ENCODE measurements at places on chromosomes 5 and 9.

- no peak for DNase-seq
Measured at GRCh38 chr9:86452201-86452828, 98.1 kb upstream of the TUT7 start.

- DNase-seq: no peak
Measured at GRCh38 chr5:170109059-170110031, 3.6 kb downstream of the FOXI1 start.

DNA sequence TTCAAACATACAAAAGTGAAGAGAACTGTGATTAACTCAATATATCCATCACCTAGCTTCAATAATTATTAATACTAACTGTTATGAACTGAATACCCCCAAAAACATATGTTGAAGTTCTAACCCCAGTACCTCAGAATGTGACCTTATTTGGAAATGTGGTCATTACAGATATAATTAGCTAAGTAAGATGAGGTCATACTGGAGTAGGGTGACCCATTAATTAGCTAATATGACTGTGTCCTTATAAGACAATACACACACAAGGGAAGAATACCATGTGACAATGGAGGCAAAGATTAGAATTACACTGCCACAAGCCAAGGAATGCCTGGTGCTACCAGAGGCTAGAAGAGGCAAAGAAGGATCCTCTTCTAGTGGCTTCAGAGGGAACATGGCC is 7.8 kb downstream of the RRAGA start:
- DNase-seq: no peak

DNA sequence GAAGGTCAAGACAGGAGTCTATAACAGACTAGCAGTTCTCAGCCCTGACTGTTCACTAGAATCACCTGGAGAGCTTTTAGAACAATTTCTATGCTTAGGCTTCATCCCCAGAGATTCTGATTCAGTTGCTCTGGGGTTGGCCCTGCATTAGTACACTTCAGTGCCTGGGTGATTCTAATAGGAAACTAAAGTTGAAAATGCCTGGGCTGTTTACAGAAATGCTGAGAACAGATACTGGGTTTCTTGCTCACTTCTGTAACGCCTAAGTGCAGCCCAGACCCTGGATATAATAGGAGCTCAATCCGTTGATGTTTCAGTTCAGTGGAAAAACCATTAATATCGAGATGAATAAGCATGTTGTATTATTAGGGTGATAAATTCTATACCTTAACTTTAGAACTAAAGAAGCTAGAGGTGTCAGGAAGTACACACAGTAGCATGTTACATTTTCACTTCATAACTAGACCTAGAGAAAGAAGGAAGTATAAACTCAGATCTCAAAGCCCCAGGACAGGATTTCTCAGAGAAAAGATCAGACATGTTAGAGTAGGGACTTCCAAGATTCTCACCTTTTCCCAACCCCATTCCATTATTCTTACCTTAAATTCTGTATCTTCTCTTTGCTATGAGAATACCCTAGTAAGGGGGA is 20.4 kb downstream of the HAVCR2 start:
- no peak for DNase-seq

DNA sequence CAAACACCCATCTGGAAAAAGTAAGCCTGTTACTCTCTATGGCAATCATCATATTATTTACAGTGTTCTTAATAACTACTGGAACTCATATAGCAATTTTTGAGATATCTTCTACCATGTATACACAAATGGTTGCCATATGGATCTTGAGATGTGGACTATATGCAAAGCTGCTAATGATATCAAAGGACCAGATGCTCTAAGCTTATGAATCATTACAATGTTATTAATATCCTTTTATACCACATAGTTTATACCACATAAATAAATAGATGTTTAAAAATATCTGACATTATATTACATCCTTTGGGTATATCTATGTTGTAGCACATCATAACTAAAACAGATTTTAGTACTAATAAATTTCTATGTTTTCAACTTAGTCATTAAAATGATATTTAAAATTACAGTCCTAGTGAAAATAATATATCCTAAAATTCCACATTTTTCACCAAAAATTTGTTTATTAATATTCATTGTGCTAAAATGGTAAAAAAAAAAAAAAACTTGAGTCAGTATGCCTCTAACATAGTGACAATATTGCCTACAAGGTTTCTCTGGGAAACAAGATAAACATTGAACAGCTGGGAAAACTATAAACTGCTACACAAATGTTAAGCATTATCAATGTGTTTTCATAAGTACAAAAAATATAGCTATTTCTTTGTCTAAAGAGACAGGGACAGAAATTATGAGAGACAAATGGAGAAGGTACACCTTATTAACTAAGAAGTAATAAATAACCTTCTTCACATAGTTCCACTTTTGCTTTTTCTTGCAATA is 85.5 kb downstream of the DTWD2 start:
- DNase-seq: no peak

DNA sequence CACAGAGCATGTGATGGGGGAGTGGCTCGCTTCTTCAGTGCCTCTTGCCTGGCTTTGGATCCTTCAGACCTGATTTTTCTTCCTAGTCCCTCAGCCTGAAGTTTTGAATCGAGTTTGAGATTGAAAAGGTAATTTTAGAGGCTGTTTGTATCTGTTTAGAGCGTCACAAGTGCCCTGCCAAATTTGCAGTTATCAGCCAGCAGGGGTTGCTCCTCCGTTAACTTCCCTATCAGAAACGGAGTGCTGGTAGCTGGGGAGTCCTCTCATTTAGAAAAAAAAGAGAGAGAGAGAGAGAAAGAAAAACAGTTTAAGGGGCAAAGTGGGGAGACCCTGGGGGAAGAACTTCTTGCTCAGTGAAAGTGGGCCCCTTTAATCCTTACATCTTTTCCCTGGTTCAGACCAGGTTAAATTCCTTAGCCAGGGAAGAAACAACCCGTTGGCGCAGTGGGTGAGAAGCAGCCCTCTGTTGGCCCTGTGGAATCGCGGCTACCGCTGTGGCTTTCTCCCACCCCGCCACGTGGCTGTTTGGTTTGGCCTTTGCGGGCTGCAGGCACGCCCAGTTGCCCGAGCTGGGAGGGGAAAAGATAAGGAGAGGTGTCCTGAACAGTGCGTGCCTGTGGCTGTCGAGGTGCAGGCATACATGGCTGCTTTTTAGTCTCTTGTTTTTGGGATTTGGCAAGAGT is 576.7 kb upstream of the ACO1 start:
- no peak for DNase-seq

DNA sequence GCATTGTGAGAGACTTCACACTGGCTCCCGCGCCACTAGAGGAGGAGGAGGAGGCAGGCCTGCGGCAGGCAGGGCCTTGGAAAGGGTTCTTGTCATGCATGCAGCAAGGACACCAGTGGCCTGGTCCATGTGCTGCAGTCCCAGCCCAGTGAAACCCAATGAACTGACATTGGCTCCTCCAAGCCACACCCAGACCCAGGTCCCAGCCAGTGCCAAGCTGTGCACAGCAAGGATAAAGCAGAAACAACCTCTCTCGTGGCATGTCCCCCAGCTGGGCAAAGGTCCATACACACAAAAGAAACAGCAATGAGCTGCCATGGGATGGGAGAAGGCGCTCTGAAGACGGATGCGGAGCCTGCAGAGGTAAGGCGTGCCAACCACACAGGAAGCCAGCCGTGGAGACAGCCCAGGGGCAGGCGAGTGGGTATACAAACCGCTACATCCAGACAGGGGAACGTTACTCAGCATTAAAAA is 89.2 kb downstream of the SEMA4D start:
- no peak for DNase-seq

- DNase-seq: no peak
Measured at GRCh38 chr5:9551567-9552537, 6.0 kb upstream of the SEMA5A start.

GRCh38 chr9:4980086-4980727 is 4.9 kb upstream of the JAK2 start:
- no peak for DNase-seq

GRCh38 chr9:131657037-131657377 is 82.9 kb downstream of the RAPGEF1 start:
- DNase-seq: no peak

DNA sequence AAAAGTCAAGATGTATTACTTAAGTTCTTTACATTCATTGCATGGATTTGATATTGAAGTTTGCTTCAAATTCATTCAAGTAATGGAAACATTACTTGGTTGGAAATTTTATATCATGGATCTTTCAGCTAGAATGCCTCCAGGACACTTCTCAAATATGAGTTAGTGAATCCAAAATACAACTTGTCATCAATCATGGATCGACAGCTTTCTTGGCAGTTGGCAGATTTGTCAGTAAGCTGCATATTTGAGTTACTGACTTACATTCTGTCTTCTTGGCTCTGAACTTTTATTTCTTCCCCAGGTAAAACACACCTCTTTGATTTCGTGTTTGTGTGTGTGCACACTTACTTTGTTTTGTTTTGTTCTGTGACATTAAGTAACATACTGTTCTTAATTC is 1171.1 kb downstream of the TAF11L14 start:
- no peak for DNase-seq

DNA sequence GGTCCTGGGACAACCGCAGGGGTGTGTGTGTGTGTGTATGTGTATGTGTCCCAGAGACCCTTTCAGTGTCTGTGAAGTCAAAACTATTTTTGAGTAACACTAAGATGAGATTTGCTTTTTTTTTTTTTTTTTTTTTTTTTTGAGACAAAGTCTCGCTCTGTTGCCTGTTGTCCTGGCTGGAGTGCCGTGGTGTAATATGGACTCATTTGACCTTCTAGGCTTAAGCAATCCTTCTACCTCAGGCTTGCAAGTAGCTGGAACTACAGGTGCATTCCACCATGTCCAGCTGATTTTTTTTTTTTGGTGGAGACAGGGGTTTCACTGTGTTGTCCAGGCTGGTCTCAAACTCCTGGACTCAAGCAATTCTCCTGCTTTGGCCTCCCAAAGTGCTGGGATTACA is 97.4 kb upstream of the KLF9 start:
- DNase-seq: no peak

GRCh38 chr5:109365653-109366052 is 44.1 kb downstream of the PJA2 start:
- DNase-seq: no peak

DNA sequence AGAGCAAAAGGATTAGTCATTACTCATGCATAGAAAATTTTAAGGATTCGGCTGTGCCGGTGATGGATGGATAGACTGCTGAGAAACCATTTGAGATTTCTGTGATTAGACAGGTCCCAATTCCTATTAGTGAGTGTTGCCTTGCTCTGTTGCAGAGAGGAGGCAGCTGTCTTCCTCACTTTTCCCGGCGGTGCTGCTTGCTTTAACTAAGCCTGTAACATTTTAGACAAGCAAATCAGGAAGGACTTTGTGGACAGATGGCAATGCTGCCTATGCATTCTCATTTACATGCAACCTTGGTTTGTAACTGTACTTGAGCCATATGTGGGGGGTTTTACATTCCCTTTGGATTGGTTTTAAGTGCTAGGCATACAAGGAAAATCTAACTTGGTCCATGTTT is 1176.3 kb downstream of the CDH18 start:
- no peak for DNase-seq

DNA sequence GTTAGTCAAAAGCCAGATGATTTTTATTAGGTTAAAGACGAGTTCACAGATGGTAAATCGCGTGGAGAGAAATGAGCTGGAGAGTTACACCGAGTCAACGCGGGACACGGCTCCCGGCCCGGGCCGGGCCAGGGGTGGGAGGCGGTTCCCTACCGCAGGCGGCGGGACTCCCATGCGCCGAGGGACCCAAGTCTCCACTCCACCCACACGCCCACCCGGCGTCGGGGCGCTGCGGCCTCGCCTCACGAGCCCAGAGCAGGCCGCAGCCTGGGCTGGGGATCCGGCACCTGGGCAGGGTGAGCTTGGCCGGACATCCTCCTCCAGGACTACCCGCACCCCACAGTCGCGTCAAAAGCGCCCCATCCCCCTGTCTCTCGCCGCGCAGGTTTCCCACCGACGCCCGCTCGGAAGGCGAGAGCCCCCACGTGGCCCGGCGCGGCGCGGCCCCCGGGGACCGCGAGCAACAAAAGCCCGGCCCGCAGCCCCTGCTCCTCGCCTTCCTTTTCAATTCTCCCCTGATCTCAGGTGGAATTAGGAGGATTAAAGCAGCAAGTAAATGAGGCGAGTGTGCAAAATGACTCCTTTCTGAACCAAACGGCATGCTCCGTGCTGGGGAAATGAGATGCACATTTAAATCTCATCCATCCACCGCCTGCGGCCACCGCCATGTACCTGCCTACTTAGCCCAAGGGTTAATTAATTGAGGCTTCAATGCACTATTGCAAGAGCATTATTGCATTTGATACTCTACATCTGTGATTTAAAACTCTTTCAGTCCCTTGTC is 196.5 kb upstream of the TBCA start:
- DNase-seq: no peak

DNA sequence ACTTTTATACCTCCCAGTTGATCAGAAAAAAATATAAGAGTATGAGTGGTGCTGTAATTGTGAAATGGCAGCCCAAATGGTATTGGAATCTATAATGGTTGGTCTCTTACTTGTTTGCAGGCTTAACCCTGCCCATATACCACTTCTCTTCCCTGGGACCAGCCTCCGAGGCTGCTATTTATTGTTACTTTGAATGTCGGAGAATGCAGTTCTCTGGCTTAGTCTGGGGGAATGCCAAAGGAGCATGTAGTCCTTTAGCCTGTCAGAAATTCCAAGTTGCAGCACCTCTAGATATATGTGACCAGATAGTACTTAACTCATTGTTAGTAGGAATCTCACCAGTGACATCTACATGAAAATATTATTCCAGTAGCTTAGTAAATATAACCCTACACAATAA is 47.5 kb downstream of the SLC44A1 start:
- no peak for DNase-seq

DNA sequence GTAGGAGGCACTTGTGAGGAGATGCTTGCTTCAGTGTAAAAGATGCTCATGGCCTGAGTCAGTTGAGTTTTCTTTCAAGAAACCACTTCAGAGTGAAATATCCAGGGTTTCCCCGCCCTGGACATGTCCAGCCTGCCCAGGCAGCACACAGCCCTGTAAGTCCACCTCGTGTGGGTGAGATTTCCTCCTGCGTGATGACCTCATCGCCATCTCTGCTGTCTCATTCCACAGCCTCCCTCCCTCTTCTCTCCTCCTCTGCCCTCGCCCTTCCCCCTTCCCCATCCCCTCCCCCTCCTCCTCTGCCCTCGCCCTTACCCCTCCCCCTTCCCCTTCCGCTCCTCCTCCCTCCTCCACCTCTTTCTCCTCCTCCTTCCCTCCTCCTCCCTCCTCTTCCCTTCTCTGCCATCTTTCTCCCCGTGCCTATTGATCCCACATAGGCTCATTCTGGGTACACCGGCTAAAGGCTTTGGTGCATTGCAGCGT is 34.0 kb upstream of the NCS1 start:
- no peak for DNase-seq

DNA sequence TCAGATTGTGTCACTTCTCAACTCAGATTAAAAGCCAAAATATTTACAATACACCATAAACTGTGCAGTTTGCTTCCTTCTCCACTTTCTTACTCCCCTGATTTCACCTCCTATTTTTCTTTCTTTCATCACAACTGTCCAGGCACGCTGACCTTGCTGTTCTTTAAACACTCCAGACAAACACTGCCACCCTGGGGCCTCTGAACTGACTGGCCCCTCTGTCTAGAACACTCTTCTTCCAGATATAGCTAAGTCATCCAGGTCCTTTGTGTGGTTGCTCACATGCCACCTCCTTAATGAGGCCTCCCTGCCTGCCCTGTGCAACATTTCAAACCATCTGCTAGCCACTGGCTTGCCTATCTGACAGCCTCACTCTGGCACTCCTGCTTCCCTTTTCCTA is 46.6 kb downstream of the ATG10 start:
- peak; percentile 55 for DNase-seq

GRCh38 chr9:103661663-103662062 is 432.4 kb upstream of the SMC2 start:
- no peak for DNase-seq
